ENCODE measurements at places on chromosomes 2 and 18. TPM values are rescaled to one million over a fixed set of nuclear protein-coding genes. Genes with fewer than 3 reads are reported as not detected.

- no peak for DNase-seq
Measured at GRCh38 chr18:47873625-47874024, 56.8 kb downstream of the SMAD2 start.

- DNase-seq = no peak
Measured at GRCh38 chr2:169036736-169037440, 5.8 kb upstream of the ABCB11 start.

DNA sequence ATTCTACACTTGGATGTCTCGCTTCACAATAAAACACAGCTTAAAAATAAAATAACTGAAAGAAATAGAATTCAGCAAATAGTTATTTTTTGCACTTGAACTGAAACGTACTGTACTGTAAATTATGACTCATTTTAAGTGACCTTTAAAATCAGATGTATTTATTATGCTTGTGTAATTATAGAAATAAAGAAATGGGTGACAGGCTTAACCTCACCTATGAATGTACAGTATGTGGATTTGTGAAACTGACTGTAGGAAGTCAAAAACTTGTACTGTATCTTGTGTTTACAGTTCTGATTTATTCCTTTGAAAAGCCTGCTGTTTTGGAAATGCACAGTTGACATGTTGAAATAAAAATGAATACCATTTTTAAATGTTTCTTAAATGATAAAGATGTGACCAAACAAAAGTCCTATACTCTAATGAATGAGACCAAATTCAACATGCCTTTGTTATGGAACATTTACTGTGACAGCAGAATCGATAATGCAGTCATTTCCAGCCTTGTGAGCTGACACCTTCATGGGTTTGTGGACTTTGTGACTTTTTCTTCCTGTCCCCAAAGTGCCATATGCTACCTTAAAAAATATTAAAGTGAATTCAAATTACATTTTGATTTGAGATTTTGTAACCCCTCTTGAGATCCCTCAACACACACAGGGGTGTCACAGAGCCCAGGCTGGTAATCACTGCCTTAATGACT, 32.7 kb downstream of the NEMP2 start:
- no peak for DNase-seq

DPP4 gene
- total RNA-seq = 2.0 TPM

STAM2 gene
- 27.7 TPM for total RNA-seq

DNA sequence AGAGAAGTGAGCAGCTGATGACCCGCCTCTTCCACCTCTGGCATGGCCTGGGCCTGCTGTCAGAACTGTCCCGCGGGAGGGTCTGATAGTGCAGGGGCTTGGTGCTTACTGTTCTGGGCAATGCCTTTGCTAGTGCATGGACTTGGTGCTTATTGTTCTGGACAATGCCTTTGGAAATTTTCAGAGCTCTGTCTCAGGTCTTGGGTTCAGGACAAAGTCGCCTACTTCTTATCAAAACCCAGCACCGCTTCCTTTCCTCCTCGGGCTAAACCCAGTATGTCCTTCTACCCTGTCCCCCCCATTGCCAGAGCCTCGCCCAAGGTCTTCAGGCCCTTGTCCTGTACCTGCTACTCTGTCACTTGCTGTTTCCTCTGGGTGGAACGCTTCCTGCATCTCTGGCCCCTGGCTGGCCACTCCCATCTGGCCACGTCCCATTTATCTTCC, 149.6 kb downstream of the ACKR3 start:
- DNase-seq = no peak

- no peak for DNase-seq
Measured at GRCh38 chr2:68167186-68167585, 9.5 kb downstream of the PNO1 start.

ZEB2 gene
- 118 TPM for total RNA-seq

DNA sequence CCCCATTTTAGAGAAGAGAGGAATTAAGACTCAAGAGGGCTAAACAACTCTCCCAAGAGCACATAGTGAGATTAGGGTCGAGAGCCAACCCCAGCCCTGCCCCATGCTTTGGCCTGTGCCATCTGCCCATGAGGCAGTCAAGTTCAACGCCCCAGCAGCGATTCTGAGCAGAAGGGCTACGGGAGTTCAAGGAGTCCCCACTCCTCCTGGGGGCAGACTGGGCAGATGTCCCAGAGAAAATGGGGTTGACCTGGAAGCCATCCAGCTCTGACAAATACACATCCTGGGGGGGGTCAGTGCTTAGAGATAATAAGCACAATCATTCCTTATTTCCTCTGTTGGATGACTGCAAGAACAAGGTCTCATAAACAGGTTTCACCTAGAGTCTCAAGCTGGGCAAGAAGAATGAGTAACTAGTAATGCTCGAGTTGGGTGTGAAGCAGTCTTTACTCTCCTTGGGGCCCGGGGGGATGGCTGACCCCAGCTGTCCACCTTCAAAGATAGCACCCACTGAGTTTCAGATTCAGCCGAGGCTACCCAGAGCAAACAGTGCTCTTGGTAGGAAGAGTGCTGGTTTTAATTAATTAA, 716.4 kb downstream of the RNF144A start:
- no peak for DNase-seq

DNA sequence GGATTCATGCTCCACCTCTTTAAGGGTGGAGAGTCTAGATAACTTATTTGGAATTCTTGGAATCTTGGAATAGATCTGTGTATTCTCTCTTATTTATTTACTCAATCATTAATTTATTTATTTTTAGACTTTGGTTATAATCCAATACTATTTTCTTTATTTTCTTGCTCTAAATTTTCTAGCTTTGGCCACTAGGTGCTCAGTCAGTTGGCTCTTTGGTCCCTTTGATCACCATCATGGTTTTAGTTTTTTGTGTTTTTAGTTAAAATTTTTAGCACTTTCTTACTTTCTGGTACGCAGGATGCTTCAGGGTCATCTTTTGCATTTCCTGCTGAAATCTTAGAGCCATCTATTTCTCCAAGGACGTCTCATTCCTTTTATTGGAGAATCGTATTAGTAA, 5.2 kb upstream of the PLEK start:
- DNase-seq = no peak

BCL2 gene
- total RNA-seq = 10.1 TPM

DNA sequence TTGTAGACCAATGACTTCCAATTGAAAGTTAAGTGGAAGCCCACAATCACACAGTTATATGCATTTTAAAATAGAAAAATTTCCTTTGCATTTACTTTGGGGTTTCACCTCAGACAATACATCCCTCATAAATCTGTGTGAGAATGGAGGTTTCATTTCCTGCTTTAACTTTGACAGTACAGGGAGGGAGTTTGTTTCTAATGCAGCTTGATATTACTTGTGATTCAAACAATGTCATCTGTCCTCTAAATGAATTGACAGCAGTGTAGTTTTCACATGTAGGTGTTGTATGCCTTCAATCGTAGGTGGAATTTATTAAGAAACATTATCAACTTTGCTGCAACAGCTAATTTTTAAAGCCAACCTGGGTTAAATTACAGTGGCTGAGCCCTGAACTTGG, 75.2 kb downstream of the TMEFF2 start:
- no peak for DNase-seq

CTLA4 gene
- not detected for total RNA-seq

CD8B2 gene
- not detected for total RNA-seq

DNA sequence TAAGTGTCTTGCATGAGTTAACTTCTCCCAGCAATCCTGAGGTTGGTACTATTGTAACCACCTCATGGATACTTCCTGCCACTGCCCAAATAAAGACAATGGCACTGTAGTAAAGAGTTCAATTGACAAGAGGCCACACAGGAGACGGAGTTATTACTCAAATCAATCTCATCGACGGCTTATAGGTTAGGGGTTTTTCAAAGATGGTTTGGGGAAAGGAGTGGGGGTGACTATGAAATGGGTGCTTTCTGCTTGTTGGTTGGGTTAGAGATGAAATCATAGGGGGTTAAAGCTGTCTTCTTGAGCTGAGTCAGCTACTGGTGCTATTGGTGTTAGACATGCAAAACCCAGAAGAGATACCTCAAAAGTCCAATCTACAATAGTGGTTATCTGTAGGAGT, 1258.0 kb upstream of the ZEB2 start:
- no peak for DNase-seq

DNA sequence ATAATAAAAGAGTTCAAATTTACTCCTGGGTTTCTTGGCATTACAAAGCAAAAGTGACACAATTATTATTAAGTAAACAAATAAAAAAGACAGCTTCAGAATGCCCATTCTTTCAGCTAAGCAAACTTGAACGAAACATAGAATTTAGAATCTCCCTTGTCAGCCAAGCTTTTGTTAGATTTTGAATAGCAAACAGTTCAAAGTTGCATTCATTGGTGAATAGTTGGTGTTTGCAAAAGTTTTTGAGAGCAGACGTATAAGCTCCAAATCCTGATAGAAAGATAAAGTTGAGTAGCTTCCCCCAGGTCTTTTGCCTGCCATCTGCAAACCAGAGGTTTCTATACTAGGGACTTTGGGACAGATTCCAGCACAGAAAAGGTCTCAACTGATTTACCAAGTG, 434.3 kb upstream of the TNP1 start:
- DNase-seq = no peak

GRCh38 chr2:98012561-98012991, 16.8 kb upstream of the TMEM131 start:
- DNase-seq = no peak

LIPG gene
- 1.6 TPM for total RNA-seq

EMILIN1 gene
- 41.1 TPM for total RNA-seq

DNA sequence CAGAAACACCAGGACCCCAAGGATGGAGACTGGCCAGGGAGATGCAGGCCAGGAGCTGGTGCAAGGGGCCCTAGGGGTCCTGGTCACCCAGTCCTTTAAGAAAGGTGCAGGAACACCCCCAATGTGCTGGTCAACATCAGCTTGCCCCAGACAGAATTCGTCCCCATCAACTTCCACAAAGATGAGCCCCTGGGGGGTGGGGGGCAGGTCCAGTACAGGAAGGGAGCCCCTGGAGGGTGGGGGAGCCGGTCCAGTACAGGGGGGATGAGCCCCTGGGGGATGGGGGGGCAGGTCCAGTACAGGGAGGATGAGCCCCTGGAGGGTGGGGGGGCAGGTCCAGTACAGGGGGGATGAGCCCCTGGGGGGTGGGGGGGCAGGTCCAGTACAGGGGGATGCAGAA, 160.7 kb upstream of the SALL3 start:
- DNase-seq = no peak

GRCh38 chr18:7566567-7567473, at the start of gene PTPRM:
Gene PTPRM (plus strand): TSS chr18:7567316. CDS start chr18:7567819, 503 bp downstream.
- DNase-seq = peak; percentile 93

DNA sequence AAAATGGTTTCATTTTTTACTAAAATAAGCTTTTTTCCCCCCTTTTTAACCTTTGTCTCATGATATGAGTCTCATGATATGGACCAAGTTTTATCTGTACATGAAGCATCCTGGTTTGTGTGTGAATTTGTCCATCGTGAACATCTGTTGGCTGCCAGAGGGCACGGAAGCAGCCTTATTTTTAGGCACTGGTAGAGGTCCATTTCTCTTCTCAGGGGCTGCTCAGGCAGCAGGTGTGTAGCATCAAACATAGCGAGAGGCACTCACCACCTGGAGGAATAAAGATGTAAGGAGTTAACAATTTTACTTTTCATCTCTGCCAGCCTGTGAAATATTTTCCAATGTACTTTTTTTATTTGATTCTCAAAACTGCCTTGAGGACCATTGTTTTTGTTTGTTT, 134.5 kb downstream of the RHBDD1 start:
- no peak for DNase-seq

- DNase-seq = no peak
Measured at GRCh38 chr2:30404319-30405259, 42.5 kb upstream of the LCLAT1 start.

DNA sequence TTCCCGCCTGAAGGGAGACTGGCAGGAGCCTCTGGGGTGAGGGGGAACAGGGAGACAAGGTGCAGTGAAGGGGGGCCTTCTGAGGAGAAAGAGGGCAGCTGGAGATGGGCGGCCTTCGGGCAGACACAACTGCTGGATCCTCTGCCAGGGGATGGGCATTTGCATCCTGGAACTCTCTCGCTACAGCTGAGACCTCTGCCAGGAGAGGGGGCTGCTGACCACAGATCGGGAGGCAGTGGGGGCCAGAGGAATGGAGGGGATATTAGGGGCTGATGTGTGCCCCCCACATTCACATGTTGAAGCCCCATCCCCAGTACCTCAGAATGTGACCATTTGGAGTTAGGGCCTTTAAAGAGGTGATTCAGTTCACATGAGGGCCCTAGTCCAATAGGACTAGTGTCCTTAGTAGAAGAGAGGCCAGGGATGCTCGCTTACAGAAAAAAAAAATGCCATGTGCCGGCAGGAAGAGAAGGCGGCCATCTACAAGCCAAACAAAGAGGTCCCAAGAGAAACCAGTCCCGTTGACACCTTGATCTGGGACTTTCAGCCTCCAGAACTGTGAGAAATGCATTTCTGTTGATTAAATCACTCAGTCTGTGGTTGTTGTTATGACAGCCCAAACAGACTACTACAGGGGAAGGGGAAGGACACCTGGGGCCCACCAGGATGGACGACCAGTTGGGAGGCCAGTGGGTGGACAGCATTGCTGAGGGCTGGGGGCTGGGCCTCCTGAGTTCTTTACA, 50.0 kb downstream of the TRABD2A start:
- no peak for DNase-seq

- no peak for DNase-seq
Measured at GRCh38 chr2:195494451-195494850, 162.6 kb upstream of the SLC39A10 start.

GRCh38 chr2:180075870-180076269, 68.8 kb upstream of the CWC22 start:
- DNase-seq = no peak

- no peak for DNase-seq
Measured at GRCh38 chr2:28343184-28343942, 49.3 kb upstream of the FOSL2 start.

- no peak for DNase-seq
Measured at GRCh38 chr2:98828793-98829371, 98.0 kb upstream of the MGAT4A start.

- no peak for DNase-seq
Measured at GRCh38 chr2:105411720-105412407, 13.0 kb upstream of the FHL2 start.

ACVR2A gene
- 13.4 TPM for total RNA-seq

GRCh38 chr18:67500522-67501205, 15.9 kb downstream of the DSEL start:
- no peak for DNase-seq

HOXD12 gene
- not detected for total RNA-seq

GRCh38 chr2:69171116-69171896, 158.3 kb downstream of the ANTXR1 start:
- no peak for DNase-seq

LHCGR gene
- total RNA-seq = 0.44 TPM

TTN gene
- total RNA-seq = 1,612 TPM

DNA sequence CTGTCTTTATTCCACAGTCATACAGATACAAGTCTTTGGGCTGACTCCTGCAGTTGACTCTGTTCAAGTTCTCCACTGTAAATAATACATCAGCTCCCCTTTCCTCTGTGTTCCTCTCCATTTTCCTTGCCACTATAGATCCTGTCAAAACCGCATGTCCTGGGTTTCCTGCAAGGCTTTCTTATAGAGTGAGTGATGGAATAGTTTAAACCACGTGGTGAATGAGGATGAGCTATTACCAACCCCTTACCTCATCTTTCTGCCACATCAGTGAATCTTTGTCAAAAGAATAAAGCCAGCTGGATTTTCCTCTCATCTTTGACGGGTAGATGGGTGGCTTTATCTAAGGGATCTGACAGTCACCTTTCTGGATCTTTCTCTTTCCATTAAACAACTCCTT, 3.9 kb upstream of the GALNT14 start:
- no peak for DNase-seq

ERMN gene
- 0.37 TPM for total RNA-seq

- peak; percentile 58 for DNase-seq
Measured at GRCh38 chr2:190835303-190835930, 45.2 kb upstream of the GLS start.

All from left cardiac atrium (tissue), 4 donors.